ENCODE measurements at places on chromosomes 7 and 10.
A peak's percentile ranks its signal among the peaks of the same experiment; 100 is the strongest.

DNA sequence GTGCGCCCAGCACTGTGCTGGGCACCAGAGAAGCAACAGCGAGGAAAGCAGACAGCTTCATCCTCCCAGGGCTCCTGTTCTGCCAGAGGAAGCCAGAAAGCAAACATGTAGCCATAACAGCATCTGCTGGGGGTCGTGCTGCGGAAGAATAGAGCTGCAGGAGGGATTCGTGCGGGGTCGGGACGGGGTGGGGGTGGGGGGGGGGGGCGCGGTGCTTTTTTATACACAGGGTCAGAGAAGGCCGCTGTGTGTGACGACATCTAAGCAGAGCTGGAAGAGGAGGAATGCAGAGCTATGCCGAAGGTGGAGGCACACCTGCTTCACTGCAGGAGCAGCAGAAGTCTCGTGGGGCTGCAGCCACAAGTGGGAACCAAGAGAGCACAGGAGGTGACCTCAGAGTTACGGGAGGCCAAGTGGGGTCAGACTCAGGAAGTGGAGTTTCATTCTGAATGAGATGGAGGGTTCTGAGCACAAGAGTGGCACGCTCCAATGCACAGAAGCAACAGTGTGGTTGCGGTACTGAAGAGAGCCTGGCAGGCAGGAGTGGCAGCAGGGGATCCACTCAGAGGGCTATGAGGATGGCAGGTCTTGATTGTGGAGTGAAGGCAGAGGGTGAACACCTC, 11.1 kb downstream of the PKD1L1 start:
- DNase-seq = peak; percentile 78

- no peak for DNase-seq
Measured at GRCh38 chr10:62635127-62635526, 169.4 kb upstream of the ADO start.

- no peak for DNase-seq
Measured at GRCh38 chr10:132850246-132850645, 64.3 kb upstream of the NKX6-2 start.

GRCh38 chr10:100693821-100694220, 51.6 kb upstream of the PAX2 start:
- no peak for DNase-seq

- no peak for DNase-seq
Measured at GRCh38 chr7:23458044-23458443, 12.2 kb downstream of the IGF2BP3 start.

GRCh38 chr7:129298268-129298893, 73.6 kb downstream of the AHCYL2 start:
- no peak for DNase-seq

GRCh38 chr7:124250297-124251034, 217.6 kb upstream of the TMEM229A start:
- DNase-seq = peak; percentile 44

DNA sequence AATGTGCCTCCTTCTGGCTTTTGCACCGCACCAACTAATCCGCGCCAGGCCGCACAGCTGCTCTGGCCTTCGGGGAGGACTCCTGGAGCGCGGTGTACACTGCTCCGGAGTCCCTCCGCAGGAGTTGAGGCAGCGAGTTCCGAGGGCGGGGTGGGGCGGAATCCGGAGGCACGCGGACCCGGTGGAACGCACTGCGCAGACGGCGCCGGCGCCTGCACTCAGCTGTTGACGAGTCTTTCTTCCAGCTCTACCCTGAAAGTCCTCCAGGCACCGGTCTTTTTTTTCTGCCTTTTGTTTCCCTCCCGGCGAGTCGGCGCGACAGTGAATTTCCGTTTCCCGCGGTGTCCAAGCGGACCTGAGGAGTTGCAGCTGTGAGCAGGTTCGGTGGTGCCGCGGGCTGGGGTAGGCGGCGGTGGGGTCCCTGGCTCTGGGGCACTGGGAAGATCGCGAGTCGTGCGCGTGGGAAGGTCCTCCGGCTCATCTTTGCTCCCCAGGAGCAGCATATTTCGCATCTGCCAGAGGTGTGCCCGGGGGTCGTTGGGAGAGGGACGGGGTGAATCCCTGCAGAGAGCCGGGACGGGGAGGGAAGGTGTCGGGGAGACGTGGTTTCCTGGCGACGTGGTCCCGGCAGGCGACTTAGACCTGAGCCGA, 44.1 kb downstream of the SFTPD start:
- DNase-seq = peak; percentile 25

DNA sequence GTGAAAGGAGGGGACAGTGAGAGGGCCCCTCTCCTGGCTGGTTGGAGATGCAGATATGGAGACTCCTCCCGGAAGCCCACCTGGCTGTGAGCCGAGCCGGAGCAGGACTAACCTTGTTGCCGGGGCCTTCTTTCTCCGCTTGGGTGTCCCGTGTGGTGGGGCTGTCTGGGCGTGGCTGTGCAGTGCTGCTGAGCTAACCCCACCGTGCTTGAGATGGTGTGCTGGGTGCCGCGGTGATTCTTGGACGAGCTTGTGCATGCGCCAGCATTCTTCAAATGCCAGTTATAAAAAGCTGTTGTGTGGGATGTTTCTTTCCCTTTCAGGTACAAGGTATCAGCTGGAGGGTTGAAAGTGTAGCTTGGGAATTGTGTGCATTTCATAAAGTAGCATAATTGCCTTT, 48.8 kb downstream of the DAGLB start:
- no peak for DNase-seq

DNA sequence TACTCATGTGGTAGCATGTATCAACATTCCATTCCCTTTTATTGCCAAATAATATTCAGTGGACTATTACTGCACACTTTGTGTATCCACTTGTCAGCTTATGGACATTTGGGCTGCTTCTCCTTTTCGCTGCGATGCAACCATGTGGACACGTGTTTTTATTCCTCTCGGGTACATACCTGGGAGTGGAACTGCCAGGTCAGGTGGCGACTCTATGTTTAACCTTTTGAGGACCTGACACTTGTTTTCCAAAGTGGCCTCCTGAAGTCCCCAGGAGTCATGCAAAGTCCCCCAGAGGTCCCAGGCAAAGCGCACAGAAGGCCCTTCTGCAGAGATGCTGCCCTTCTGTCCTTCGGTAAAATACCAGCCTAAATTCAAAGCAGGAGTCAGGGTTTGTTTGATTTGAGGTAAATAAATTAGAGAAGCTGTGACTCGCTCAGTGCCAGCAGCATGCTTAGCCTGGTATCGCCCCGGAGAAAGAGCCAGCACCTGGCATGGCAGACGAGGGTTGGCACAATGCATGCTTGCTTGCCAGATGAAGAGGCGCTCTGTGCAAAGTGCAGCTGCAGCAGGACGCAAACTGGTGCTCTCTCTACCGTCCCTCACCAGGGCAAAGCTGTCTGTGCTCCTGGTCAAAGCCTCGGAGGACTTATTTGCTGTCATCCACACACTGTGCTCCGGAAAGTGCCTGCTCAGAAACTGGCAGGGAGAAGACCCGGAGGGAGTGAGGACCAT, 37.8 kb downstream of the HIPK2 start:
- DNase-seq = no peak

GRCh38 chr7:25025218-25025671, 45.3 kb upstream of the OSBPL3 start:
- no peak for DNase-seq

GRCh38 chr7:25405736-25406135, 177.4 kb upstream of the NPVF start:
- DNase-seq = no peak

- no peak for DNase-seq
Measured at GRCh38 chr10:115606086-115606485, 512.9 kb downstream of the ATRNL1 start.

GRCh38 chr10:130141460-130141859, 5.3 kb downstream of the GLRX3 start:
- no peak for DNase-seq

- no peak for DNase-seq
Measured at GRCh38 chr10:44178856-44179255, 206.0 kb downstream of the CXCL12 start.

DNA sequence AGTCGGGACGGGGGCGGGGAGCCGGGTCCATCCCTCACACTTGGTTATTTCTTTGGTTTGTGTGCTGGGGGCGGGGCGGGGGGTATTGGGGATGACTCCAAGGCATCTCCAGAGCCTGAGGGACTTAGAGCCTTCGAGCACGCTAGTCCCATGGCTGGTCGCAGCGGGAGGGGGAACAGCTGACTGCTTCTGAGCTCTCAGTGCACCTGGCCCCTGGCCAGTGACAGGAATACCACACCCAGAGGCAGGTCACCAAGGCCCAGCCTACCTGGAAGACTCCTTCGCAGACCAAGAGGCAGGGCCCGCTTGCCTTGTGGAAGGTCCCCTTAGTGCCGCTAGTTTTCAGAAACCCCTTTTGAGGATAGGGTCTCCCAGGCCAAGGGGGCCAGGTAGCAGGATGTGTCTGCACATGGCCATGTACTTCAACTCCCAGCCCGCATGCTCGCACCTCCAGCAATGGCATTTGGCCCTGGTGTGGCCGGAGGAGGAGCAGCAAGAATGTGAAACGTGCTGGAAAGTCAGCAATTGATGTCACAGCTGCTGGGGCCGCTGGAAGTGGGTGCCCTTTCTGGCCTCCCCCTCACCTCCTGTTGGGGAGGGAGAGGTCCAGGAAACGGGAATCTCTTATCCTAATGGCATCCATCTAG, 40.3 kb downstream of the AGAP3 start:
- DNase-seq = no peak
